ENCODE measurements at places on chromosomes 6 and 20.

DNA sequence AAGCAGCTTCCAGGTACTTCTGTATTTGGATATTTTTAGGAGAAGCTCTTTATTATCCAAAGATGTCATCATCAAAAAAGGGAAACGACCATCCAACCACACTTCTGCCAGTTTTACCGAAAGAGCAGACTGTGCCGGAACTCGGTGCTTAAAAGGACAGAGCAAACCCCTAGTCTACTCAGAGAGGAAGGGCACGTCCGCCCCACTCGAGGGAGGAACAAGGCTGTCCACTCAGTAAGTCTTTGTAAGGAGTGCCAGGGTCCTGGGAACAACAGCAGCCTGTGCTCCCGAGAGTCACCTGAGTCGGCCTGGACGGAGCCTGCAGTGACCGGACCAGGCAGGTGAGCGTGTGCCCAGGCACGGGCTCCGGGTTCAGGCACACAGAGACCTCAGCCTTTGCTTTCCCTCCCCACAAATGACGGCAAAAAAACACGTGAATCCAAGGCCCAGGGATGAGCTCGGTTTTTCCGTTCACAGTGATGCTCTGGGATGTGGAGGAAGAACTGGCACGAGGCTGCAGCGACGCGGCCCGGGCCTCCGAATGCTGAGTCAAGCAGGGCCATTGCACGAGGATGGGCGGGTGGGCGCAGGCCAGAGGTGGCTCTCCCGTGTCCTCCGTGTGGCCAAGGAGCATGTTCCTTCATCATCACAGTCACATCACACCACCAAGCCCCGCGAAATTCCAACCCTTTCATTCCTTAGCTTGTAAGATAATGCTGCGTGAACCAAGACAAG is 17.4 kb upstream of the SLCO4A1 start:
- DNase-seq, result peak; percentile 70

DNA sequence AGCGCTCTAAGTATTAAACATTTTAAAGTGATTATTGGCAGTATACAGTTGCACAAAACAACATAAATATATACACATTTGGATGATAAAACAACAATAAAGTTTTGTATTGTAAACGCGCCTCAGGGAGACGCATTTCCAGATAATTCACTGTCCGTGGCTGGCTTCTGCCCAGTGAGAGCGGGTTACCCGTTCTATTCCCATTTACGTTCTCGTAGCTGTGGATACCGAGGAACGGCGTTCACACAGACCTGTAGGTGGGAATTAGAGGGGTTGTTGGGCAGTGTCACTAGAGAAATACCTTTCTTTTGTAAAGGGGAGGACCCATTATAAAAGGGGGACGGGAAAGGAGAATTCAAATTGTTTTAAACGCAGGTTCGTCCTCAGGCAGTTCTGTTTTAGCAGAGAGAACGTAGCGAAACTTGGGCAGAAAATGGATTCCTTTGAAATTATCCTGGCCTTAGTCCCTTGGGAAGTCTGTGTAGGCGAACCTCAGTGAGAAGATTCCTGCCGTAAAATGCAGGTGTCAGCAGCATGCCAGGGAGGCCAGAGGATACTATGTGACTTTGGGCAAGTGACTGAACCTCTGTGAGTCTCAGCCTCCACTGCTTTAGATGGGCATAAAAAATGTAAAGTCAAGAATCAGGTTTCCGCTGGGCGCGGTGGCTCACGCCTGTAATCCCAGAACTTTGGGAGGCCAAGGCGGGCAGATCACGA is 756 bp downstream of the MTG2 start:
- peak; percentile 17 for DNase-seq

DNA sequence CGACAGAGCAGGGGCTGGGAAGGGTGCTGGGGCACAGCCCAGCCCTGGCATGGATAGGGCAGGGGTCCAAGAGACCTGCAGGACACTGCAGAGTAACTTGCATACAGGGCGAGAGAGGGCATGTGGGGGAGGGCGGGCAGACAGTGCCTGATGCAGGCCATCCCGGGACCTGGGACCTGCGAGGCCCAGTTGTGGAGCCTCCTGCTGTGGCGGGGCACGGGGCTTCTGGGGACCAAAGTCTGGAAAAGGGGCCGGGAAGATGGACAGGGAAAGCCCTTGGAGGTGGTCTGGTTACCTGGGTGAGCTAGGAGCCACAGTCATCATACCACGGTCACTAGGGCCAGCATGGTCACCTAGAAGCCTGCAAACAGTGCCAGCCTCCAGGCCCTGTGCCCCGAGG is 412 bp upstream of the TUBB1 start:
- DNase-seq, result no peak

- DNase-seq, result no peak
Measured at GRCh38 chr20:48129345-48129942, 344.2 kb upstream of the SULF2 start.

DNA sequence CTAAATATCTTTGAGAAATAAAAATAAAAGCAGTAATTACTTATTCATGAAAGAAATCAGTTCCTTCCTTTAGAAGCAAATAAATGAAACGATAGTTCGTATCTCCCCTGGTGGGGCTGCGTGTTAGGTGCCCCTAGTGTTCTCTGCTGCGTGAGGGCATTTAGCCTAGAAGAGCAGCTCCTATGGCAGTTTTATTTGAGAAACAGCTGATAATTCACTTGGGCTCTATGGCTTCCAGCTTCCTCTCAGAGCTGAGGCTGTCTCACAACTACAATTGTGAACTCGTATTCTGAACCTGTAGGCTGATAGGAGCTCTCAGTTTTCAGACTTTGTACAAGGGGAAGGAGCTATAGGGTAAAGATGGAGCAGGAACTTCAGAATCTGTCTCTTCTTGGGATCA is 540.0 kb upstream of the MAP3K7 start:
- DNase-seq, result no peak
